ENCODE measurements at places on chromosomes 3 and 15.

DNA sequence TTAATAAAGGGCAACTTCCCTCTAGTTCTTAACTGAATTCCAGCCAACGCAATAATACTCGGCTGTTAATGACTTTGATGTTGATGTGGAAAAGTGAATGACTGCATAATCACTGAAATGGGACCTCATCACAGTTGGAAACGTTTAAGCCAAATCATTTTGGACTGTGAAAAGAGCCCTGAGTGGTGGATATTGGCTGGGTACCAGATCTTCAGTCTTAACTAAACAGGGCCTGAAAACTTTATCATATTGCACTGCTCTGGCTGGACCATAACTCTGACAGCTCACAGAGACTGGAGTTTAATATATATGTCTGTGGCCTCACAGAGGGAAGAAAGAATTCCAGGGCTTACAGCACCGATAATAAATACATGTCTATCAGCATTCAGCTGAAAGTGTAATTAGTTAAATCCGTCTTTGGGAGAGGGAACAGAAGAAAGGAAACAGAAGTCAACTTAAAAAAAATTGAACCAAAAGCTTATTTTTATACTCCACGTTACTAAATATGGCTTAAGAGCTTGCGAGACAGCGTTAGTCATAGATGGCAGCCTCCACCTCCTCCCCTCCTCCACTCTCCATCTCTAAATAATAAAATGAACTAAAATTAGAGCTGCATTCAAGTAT lies 222.3 kb upstream of the CDIN1 start:
- DNase-seq: no peak

DNA sequence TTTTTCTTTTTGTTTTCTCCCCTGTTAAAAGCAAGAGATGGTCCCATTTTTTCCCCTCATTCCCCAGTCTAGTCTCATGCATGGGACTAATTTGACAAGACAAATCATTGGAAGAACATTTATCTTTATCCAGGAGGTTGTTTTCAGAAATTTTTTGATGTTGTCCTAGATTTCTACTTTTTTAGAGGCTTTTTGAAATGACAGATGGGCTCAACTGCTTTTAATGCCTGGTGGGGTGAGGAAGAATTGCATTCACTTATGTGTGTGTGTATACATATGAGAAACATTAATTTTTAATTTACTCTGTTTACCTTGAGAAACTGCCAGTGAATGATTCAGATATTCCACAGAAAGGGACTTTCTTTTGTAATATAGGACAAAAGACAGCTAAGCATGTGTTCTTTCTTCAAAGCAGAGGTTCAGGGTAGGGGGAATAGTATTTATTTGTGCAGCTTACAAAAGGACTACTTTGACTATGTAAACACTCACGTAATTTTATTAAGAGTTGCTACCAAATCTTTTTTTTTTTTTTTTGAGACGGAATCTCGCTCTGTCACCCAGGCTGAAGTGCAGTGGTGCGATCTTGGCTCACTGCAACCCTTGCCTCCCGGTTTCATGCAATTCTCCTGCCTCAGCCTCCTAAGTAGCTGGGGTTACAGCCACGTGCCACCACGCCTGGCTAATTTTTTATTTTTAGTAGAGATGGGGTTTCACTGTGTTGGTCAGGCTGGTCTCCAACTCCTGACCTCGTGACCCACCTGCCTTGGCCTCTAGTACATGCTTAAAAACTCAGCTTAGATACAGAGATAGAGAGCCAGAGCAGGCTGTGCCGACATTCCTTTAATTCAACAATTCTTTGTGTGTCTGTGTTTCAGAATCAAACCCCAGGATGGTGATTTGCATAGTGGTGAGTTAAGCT lies 130.1 kb upstream of the RARB start:
- no peak for DNase-seq

DNA sequence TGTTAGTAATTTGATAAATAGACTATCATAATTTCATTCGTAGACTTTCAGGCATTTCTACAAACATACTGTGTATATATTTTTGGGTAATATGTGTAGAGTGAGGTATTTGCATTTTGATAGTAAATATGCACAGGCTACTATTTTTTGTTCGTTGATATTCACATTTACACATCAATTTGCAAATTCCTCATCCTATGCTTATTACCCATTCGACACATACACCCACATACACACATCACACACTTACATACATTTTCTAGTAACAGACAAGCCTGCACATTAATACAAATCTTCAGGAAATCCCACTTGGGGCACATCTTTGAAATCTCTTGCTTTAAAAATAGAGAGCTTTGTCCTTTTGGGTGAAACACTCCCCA lies 127.9 kb upstream of the FEZF2 start:
- no peak for DNase-seq

- DNase-seq: no peak
These were observed 68.0 kb upstream of the IQSEC1 start for GRCh38 chr3:13141183-13141582.

- no peak for DNase-seq
These were observed 366.3 kb downstream of the TIGIT start for GRCh38 chr3:114660124-114660523.

DNA sequence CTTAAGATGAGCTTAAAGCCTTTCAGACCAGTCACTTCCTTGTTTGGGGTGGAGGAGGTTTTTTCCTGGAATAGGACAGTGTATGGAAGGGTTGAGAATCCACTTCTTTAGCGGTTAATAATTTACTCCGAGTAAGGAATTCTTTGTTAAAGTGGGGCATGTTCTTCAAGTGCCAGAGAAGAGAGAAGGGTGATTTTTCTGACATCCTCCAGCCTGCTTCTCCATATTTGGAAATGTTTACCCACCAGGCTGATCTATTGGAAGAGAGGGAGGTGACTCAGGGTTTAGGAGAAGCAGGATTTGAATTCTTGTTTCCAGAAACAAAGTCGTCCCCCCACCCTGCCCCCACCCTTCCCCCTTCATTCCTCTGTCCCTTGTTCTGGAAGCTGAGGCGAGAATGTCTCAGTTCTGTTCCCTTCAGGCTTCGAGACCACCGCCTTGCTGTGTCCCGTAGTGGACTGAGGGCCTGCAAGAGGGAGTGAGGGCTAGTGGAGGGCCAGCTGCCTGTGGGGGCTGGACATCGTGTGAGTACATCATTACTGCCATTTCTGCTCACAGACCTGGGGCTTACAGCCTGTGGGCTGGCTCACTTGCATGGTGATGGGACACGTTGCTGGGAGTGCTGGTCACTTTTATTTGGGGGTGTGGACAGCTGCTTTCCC lies 58.5 kb downstream of the LPP start:
- no peak for DNase-seq

DNA sequence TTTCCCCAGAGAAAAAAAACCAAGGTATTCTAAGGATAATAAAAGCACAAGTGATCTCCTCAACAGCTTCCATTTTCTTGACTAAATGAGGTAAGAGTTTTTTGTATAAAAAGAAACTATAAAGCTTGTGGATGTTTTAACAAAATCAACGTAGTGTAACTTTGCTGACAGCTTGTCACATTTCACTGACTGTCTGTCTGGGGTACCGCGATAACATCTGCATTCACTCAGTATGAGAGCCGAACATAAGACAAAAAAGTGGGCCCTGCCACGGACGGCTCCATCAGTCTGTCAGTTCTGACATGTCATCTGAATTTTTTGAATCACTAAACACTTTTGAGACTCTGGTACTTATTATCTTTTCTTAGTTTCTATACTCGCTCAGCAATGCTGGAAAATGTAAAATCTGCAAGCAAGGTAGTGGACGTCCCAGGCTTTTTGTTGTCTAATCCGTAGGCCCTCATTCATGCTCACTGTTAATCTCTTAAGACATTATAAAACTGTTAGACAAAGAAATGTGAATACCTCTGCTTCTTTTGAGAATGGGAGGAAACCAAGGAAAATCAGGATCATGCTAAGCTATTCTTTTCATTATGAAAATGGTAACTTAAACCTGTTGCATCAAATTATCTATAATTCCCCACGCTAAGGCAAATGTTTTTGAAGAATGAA lies 307.1 kb downstream of the MECOM start:
- no peak for DNase-seq

GRCh38 chr3:178916223-178916622 lies 155.4 kb downstream of the ZMAT3 start:
- DNase-seq: no peak

DNA sequence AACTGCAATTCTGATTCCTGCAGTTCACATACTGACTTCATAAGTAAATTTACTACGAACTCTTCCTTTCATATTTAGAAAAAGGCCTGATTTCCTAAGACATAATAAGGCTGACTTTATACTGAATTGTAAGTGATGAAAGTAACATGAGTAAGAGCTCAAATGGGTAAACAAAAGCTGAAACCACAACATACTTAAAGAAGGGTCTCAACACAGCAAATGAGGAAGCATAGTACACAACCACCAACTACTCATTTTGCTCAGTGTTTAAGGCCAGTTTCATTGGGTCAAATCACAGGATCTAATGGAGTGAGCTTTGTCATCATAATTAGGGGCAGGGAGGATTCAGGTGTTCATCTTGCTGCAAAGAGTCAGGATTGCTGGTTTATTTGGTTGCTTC lies 81.4 kb downstream of the SETD2 start:
- DNase-seq: no peak

DNA sequence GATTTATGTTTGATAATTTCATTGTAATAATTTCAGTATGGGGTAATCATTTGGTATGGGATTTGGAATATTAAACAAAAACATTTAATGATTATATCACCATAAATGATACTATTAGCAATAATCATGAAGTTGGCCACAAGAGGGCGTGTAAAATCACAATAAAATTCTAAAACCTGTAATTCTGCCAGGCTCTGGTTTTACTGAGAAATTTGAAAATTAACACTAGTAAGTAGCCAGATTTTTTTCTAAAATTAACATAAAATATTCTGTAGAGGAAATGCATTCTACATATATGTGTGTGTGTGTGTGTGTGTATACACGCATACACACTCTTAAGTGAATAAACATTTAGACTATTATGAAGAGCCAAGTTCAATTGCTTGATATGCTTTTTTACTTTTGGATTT lies 40.5 kb downstream of the FEZF2 start:
- DNase-seq: no peak

DNA sequence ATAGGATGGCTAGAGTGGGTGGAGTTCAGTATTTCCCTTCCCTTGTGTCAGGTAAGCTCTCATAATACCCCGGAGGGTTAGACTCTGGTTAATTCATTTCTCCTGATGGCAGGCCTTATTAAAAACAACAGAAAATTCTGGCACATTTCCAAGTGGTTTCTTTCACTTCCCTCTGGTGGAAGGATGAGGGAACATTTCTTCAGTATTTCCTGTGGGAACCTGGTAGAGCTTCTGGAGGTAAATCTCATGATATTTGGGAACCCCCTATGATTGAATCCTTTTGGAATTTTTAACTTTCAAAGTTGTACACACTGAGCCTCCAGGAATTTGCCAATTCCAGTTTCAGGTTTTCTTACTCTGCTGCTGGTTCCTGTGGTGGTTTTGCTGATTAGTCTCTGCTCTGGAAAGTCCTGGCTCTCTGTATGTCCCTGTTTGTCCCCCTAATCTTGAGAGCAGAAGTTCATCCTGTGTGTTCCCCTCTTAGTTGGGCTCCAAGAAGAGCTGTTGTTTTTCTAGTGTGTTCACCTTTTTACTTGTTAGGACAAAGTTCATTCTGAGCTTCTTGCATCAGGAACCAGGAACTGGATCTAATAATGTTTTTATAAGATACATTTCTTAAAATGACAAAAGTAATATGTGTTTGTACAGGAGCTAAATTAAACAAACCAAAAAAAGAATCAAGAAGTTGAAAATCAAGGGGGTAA lies 12.1 kb downstream of the CHRNA7 start:
- no peak for DNase-seq

GRCh38 chr3:177524742-177525141 lies 327.5 kb upstream of the TBL1XR1 start:
- no peak for DNase-seq

- DNase-seq: no peak
These were observed 2.6 kb upstream of the SLC9A9 start for GRCh38 chr3:143850877-143851276.

- no peak for DNase-seq
These were observed 163.9 kb downstream of the DCLK3 start for GRCh38 chr3:36600404-36600803.

DNA sequence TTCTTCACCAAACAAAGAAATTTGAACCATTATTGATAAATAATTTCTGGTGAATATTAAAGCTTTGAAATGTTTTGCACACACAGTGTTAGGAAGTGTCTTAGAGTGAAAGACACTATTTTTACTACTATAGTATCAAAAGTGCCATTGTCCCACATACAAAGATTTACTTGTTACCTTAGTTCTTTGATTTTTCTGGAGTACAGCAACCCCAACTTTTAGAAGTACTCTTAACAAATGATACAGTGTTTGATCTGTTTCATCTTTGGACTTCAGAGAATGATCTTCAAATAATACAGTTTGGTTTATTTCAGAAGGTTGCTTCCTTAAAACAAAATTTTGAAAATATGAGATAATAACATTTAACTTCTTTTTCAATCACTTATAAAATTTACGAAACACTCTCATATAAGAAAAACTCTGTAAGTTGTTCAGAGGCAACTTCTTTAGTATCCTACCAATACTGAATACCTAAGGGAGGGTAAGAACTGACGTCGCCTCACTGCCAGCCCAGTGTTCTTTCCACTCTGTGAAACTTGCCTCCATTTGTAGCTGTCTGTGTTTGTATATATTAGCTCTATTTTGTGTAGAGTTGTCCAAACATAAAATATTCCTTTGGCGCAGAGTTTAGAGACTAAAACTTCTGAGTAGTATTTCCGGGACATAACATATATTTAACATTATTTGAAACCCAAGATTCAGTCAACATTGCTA lies 464.2 kb downstream of the LPP start:
- no peak for DNase-seq

GRCh38 chr3:71039332-71039731 lies 544.2 kb downstream of the FOXP1 start:
- DNase-seq: no peak

DNA sequence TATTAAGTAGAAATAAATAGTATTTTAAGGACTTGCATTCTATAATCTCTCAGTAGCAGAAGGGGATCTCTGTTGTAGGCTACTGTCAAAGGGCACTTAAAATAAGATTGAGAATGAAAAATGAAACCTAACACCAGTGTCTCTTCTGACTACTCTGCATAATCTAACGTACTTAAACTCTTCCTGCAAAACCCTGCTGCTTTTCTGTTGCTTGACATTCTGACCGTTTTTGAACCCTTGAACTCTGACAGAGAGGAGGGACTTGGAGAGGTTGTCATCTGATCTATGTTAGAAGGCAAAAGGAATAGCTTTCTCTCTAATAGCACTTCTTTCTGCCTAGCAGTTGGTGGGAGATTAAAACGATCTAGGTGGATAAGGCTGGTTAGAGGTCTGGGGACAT lies 204.6 kb downstream of the ZIC1 start:
- DNase-seq: no peak

DNA sequence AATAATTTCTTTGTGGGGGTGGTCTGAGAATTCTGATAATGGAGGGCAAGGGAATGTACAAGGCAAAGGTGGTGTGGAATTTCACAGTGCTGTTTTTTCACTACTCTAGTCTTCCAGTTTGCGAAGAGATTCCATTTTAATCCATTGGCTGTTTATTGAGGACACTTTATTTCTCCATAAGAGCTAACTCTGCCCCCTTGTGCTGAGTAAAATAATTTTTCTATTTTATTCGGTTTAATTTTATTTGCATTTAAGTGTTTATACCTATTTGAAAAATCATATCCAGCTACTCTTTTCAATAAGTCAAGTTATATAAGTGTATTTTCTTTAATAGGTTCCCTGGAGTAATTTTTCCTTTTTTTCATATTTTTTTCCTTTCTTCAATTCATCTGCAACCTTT lies 840.1 kb downstream of the TUSC7 start:
- DNase-seq: no peak

Data from NCI-H187 treated with DMSO at 0.1 percent for 48 hours (cell line).